AG09309 (cell line): ENCODE measurements at places on chromosomes 2 and 18.

GRCh38 chr18:23563377-23564043, 22.8 kb downstream of the NPC1 start:
- no peak for DNase-seq

GRCh38 chr2:5121642-5122041, 570.5 kb upstream of the SOX11 start:
- DNase-seq = no peak

DNA sequence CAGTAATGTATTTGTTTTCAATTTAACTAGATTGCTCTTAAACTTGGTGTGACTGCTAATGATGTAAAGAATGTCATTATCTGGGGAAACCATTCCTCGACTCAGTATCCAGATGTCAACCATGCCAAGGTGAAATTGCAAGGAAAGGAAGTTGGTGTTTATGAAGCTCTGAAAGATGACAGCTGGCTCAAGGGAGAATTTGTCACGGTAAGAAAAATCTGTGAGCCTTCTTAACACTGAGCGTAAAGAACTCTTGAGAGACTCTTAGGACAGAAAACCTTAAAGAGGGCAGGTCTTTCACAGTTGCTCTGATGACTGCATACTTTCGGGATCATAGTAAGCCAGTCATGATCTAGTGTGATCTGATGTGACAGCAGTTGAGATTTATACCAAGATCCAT, 15.9 kb downstream of the MDH1 start:
- DNase-seq = no peak

DNA sequence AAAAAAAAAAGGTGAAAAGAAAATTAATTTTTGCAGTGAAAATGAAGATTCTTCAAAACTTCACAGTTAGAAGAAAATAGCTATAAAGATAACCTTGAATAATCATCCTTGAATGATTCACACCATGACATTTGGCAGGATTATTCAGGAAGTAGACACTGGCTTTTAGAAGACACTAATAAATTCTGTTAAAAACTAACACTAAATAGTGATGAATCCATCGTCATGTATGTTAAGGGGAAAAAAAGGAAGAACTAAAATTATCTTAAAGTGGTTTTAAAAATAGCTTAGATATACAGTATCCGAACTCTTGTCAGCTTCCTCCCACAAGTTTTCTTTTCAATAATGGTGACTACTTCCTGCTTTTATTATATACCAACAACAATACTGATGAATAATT, 10.2 kb downstream of the USP37 start:
- DNase-seq = no peak

DNA sequence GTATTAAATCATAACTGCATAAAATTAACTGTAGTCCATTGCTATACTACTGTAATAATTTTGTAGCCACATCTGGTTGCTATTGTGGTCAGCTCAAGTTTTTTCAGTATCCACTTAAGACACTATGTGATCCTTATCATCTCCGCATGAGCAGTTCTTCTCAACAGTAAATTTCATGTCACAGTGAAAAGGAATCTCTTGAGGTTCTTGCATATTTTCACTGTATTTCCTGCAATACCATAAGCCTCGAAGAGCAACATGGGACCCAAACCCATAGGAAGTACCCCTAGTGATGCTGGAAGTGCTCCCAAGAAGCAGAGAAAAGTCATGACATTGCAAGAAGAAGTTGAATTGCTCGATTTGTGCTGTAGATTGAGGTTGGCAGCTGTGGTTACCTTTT, 86.7 kb downstream of the LDLRAD4 start:
- DNase-seq = no peak

- DNase-seq = peak; percentile 71
These were observed 5.0 kb upstream of the TET3 start for GRCh38 chr2:73979686-73980085.

DNA sequence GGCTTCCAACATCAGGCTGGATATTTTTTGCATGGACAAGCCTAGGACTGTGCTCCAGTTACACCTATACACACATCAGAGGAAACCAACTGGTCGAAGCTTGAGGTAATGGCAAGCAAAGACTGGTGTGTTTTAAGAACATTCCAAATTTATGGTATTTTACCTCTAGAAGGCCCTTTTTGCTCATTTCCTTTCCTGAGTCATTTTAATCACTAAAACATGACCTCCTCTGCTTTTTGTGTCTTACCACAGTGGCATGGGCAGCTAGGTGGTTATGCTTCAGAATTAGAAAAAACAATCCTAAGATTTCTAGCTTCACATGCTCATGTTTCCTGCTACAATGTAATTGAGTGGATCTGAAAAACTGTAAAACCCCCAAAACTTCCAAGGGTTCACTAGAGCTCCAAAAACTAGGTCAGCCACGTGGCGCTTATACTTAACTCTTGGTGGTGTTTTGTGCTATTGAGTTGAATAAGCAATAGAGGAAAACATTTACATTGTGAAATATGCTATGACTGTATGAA, 30.6 kb upstream of the CHRNA1 start:
- no peak for DNase-seq

- peak; percentile 14 for DNase-seq
These were observed 56.8 kb downstream of the SRD5A2 start for GRCh38 chr2:31523871-31524492.

GRCh38 chr2:714005-714741, 37.0 kb upstream of the TMEM18 start:
- peak; percentile 20 for DNase-seq

GRCh38 chr2:23826771-23827170, 100.2 kb downstream of the ATAD2B start:
- no peak for DNase-seq
